ENCODE measurements at places on chromosomes 13 and 19.

DNA sequence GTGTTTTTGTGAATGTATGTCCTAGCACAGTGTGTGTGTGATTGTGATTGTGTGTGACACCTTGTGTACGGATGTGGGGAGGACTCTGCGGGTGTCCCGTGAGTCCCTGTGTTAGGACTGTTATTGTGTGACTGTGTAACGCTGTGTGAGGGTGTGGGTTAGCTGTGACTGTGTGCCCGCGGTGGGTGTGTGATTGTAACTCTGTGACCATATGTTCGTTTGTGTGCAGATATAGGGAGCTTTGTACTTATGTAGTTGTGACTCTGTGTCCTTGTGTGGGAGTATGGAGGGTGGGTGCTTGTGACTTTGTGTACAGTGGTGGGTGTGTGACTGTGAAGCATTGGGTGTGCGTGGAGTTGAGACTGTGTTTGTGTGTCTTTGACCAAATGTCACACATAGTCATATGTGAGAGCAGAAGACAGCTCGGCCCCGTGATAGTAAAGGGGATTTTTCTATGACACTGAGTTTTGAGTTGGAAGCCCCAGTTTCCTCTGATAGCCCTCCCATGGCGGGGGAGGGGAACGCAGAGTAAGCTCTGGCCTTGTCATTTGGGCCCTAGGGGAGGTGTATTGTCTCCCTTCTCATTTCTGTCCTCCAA lies 949 bp upstream of the ZNF260 start:
- no peak for DNase-seq

DNA sequence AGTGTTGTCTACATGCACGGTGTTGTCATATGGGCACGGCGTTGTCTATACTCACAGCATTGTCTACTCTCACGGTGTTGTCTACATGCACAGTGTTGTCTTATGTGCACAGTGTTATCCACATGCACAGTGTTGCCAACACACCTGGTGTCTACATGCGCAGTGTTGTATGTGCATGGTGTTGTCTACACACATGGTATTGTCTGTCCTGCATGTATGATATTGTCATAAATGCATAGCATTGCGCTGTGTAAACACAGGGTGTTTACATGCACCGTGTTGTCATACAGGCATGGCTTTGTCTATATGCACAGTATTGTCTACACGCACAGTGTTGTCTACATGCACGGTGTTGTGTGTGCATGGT lies 6.8 kb downstream of the ADPRHL1 start:
- DNase-seq, result no peak

GRCh38 chr19:43534305-43534815 lies 1.4 kb downstream of the ZNF575 start:
- no peak for DNase-seq

- DNase-seq, result no peak
Observed at GRCh38 chr19:18194554-18195238, 1.7 kb downstream of the MPV17L2 start.

GRCh38 chr13:52319876-52320275 lies 86.1 kb downstream of the THSD1 start:
- no peak for DNase-seq

DNA sequence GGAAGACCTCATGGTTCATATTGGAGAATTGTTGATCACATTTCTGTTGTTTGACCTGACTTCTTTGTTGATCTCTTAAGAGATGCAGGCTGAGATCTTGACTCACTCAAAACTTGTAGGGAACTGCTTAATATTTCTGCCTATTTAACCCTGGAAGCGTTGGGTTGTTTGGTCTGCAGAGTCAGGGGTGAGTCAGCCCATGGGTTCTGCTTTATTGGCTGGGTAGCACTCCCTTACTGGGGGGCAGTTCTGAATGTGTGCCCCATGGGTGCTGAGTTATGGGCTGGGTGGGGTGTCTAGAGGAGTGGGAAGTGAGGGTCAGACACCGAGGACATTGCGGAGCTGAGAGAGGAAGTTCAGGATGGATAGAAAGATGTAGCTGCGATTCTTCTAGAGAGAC lies 87.9 kb downstream of the LRCH1 start:
- DNase-seq, result no peak

- no peak for DNase-seq
Observed at GRCh38 chr13:110330491-110331011, 23.5 kb downstream of the COL4A2 start.

DNA sequence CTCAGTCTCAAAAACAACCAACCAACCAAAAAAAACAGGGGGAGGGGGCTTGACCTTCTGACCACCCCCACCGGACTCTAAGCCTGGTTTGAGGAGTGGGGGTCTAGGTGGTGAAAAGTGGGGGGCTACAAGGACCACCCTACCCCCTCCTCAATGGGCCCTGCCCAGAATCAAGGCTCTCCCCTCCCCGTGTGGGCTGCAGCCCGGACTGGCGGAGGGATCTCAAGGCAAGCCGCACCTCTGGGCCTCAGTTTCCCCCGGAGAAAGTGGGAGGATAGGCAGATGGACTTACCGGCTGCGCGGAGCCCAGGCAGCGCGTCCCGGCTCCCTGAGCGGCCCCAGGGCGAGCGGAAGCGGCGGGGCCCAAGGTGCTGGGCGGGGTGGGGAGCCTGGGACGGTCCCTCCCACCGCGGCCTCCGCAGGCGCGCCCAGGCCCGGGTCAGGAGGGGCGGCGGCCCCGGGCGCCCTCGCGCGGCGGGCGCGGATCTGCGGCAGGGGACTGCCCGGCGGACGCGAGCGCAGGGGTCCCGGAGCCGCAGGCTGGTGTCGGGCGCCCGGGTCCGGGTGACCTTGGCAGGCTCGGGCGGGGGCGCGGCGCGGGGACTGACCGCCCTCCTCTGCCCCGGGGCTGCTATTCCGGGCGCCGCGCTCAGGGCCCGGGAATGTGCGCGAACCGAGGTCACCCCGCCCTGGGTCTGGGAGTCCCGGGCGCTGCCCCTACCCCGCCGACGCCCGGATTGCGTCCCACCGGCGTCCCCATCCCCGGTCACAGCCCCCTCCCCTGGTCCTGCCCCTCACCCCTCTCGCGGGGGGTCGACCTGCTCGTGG lies at the start of gene ADAMTSL5:
ADAMTSL5 (minus strand) TSS at position 349 of the 828 bp plus-strand sequence. CDS start 2,076 bp downstream, outside the sequence.
- no peak for DNase-seq

DNA sequence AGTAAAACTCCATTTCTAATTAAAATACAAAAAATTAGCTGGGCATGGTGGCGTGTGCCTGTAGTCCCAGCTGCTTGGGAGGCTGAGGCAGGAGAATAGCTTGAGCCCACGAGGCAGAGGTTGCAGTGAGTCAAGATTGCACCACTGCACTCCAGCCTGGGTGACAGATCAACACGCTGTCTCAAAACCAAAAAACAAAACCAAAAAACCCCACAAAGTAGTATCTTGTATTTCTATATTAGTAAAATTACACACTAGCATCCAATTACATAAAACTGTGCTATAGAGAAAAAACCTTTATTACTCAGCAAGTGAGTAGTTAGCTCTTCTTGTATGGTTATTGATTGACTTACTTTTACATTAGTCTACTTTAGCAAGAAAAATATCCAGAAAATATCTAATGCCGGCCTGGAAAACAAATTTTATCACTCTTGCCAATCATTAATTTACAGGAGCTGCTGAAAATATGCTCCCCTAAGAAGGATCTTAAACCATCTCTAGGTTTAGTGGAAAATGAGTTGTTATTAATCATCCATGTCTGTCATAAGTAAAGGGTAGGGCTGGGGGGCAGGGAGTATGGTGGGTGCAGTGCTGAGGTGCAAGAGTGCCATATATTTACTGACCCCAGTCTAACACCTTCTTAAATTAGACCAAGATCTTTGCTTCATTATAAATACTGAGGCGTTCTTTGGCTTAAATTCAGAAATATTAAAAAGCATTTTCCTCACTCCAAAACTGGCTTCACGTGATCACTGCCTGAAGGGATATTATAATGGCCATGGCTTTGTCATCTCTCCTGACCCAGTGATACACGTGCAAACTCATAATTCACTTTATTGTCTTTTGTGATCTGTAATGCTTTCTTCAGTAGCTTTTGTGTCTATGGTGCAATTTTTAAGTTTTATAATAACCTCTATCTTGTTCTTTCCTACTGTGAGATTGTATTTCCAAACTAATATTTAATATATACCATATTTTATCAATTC lies 44.1 kb downstream of the UBL3 start:
- DNase-seq, result no peak

GRCh38 chr19:5260381-5260967 lies 80.1 kb downstream of the PTPRS start:
- no peak for DNase-seq

DNA sequence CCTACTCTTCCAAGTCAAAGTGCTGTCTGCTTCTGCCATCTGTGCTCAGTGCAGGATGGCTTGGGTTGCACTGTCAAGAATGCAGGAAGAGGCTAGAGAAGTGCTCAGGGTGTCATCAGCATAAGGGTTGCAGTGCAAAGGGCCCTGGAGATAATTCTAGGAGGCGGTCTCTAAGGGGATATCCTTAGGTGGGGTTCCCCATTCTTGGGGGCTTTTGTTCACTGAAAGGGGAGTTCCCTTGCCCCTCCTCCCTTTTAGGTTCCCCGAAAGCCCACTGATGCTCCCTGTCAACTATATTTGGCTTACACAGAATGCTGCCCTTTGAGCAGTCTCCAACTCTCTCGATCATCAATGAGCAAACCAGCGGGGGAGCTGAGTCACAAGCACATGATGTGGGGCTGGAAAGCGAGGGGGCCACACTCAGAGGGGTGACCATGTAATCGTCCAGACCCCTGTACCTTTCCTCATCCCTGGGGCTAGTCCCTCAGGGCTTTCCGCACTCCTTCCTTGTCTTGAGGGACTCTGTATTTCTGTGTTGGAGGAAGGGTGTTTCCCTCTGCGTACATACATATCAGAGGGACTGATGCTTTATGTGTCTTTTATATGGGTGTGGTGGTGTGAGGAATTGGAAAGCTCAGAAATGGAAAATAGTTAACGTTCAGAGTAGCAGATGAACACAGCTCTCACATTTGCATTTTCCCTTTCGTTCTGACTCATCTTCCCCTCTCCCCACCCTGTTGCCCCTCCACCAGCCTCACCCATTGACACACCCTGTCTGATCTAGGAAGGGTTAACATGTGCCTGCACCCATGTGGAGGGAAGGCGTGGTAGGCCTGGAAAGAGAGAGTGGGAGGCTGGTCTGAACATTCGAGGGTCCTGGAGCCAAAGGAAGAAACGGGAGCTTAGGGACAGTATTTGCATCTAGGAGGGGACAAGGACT lies 6.7 kb downstream of the ZBTB32 start:
- DNase-seq, result no peak

DNA sequence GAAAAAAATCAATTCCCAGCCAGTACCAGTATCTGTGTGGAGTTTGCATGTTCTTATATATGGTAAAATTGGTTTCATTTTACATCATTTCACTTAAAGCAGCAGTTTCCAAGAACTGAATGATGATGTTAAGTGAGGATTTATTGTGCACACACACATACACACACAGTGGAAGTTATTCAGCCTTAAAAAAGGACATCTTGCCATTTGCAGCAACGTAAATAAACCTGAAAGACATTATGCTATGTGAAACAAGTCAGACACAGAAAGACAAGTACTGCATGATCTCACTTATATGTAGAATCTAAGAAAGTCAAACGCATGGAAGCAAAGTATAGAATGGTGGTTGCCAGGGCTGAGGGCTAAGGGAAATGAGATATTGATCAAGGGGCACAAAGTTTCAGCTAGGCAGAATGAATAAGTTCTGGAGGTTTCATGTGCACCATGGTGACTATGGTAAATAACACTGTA lies 5.3 kb downstream of the SIGLECL1 start:
- DNase-seq, result no peak

DNA sequence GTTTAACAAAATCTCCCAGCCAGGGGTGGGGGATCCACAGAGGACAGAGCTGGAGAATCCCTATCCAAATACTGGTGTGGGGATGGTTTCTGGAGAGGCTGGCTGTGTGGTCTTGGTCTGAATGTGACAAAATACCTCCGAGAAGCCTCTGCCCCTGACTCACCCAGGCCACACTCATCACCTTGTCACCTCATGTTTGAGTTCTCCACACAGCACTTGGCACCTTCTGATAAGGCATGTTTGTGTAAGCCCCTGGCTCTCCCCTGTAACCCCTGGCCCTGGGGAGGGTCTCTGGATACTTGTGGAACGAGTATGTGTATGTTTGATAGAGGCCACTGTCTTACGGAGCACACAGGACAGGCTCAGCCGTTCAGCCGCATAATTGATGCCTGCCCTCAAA lies 14.7 kb downstream of the TECR start:
- no peak for DNase-seq

DNA sequence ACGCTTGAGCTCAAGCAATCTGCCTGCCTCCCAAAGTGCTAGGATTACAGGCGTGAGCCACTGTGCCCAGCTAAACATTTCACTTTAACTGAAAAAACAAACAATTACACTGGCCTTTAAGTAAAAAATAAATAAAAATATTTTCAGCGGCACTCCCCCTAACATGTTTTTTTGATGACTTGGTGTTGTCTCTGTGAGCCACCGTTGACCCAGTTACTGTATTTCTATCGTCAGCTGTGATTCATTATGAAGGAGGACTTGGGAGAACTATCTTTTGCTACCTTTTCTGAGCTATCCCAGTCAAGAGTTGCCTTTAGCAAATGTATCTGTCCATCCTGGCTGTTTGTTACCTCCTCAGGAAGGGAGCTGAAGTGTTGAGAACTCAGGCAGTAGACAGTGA lies 18.5 kb upstream of the C19orf33 start:
- DNase-seq, result no peak

GRCh38 chr13:92187378-92187989 lies 789.1 kb downstream of the GPC5 start:
- no peak for DNase-seq

- no peak for DNase-seq
Observed at GRCh38 chr13:89878904-89879303, 1468.6 kb upstream of the MIR17HG start.

DNA sequence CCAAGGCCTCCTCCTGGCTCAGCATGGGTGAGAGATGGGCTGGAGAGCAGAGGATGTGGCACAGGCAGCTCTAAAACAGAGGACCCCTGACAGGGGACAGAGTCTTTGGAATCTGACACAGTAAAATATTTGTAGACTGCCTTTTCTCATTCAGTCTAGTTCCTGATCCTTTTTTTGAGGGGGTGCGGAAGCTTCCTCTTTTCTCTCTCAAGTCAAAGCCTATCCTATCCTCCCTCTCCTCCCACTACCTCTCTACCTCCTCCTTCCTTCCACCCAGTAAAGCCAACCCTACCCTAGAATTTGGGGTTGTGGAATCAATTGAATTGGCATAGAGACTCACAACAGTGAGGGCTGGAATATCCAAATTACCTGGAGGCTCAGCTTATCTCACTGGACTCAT lies 82.0 kb downstream of the TEX26 start:
- no peak for DNase-seq

- DNase-seq, result no peak
Observed at GRCh38 chr13:33722216-33722915, 95.6 kb upstream of the RFC3 start.

GRCh38 chr19:45304141-45304926 lies 18.3 kb downstream of the CKM start:
- DNase-seq, result no peak

- no peak for DNase-seq
Observed at GRCh38 chr19:31139871-31140505, 209.2 kb downstream of the TSHZ3 start.
